ENCODE measurements at places on chromosomes 6 and 20.

DNA sequence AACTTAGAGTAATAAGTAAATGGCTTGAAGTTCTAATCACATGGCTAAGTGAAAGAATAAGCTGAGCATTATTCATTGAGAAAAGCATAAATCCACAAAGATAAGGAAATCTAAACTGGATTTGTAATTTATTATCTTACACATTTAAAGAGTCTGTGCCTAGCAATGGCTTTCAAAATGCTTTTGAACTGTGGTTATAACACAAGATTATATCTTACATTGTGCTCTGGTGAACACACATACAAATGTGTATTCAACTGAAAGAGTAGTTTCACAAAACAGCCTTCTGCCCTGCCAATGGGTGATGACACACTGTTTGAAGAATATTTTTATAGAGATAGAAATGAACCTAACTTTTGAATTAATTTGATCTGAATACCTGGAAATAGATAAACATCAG is 83.3 kb downstream of the AFDN start:
- DNase-seq: no peak

DNA sequence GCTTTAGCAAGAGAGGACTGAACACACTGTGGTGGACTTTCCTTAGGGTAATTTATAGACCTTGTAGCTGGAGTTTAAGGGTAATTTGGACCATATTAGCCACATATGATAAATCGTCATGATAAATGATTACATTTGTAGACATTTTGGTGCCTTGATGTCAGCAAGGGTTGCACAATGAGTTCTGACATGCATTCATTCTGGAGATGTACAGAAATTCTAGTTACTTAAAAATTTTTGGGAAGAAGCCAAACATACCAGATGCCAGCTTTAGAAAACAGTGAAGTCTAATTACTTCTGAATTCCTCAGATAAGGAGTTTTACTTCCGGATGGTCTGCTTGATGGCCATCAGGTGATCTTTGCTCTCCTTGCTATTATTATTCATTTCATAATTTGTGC is 653.1 kb downstream of the TBC1D32 start:
- DNase-seq: no peak

DNA sequence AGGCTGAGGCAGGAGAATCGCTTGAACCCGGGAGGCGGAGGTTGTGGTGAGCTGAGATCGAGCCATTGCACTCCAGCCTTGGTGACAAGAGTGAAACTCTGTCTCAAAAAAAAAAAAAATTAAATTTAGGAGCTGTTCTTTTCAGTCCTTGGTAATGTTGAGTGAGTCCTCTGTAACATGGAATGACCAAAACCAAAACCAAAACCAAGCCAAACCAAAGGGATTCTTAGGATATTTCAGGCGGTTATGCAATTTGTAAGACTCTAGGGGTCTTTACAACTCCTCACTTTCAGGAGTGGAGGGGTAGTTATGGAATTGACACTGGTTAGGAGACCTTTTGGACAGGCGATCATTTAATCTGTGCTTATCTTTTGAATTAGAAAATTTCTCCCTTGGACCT is 15.8 kb downstream of the TIAM2 start:
- no peak for DNase-seq

DNA sequence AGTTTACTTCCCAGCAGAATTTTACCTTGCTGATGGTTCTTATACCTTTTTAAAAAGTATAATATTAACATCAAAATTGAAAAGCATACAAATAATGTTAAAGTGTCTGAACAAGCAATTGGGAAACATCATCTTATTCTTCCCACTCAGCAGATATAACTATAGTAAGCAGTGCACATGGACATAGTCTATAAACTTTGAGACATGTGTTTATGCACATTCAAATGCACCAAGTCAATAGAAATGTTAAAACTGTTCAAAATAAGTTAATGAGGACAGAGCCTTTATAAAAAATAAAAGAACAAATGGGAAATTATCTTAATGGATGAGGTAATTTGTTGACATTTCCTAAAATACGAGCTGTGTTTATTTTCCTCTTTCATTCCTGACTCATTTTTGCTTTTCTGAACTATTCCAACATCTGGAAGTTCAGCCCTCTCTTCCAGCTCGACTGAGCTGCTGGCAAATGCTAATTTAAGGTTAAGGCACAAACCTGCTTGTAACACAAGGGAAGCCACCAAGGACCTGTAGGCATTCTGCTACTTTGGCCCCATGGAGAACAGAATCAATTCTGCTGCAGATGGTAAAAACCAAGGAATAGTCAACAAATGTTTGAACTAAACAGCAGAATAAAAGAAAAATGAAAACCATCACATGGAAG is 110.3 kb upstream of the MAP3K4 start:
- DNase-seq: no peak

- no peak for DNase-seq
Observed at GRCh38 chr20:2133318-2134183, 31.9 kb downstream of the STK35 start.

- no peak for DNase-seq
Observed at GRCh38 chr6:121868206-121868605, 432.8 kb downstream of the GJA1 start.

GRCh38 chr6:159446340-159446739 is 246.7 kb downstream of the SOD2 start:
- DNase-seq: no peak

DNA sequence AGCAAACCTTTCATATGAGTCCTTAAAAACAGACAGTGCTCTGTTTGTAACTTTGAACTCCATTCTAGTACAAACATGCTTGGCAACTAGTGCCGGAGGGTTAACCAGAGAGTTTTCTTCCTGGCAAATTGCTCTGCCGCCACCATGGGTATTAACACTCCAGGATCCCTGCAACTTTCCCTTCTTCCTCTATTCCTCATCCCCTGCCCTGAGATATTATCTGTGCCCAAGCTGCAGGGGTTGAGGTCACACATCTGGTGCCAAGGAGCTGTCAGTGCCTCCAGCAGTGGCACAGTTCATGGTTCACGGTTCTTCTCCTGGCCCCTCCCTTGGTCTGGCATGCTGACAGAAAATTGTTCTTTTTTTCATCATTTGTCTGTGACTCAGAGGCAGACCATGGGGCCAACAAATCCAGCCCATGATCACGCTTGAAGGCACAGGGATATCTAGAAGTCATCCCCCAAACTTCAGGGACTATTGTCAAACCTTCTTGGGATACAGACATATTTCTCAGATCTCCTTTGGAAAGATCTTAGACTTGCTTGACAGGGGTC is 77.5 kb downstream of the ATXN1 start:
- no peak for DNase-seq

GRCh38 chr6:138640028-138640427 is 133.5 kb upstream of the CCDC28A start:
- no peak for DNase-seq

DNA sequence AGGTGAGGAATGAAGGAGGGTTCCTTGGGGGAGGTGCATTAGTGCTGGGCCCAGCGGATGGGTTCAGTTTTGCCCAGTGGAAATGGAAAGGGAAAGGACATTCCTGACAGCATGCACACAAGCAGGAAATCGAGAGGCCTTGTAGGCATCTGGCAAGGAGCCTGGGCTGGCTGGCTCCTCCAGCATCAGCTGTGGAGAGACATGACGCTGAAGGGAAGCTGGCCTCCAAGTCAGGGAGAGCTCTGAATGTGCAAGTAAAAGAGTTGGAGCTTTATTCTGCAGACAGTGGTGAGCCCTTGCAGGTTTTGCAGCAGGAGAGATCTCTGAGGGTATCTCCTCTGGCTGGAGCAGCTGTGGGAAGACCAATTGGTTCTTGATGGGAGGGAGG is 154.3 kb downstream of the MRPL14 start:
- no peak for DNase-seq

DNA sequence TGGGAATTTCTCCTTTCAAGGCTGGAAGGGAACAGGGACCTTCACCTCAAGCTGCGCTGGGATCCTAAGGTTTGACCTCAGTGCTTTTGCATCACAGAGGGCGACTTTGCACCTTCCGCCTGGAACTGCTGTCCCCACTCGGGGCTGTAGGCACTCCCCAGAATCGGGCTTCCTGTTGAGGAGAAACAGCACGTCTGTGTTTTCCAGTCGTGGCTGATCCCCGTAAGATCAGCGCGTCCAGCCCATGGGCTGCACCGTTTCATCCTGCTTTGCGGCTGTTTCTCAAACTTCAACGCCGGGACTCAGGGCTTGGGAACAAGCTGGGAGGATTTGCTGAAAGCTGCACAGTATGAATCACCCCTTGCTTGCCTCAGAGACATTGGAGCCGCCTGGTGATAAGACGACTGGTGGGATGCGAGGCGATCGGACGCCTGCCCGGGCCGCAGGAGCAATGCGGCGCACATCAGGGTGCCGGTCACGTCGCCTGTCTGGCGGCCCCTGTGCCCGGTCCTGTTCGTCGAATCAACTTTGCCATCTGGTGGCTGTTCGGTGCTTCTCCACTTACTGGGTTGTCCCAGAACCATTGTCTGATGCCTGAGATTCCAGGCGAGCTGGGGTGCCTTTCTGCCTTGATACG is 53.6 kb upstream of the FRMD1 start:
- DNase-seq: no peak

DNA sequence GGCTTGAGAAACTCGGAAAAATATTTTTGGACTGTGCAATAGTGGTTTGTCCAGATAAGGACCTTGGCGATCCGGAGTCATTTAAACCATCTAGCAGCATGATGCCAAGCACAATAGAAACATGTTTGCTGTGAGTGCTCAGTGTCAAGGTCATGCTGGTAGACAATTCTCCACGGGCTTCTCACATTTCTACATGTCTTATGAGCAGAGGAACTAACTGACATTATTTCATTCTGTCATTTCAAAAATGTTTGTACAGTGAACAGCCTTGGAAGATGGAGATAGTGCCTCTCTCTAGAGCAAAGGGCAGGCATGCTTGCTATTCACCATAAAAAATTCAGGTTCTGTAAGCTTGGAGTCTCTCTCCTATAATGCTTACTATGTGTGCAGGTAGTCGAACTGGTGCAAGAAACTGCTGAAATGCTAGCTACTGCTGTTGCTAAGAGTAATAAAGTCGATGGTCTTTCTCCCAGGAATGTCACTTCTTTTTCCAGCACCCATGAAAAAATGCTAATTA is 25.4 kb upstream of the CCN2 start:
- no peak for DNase-seq

All from cortex of kidney (tissue), 1 donor.